ENCODE measurements at places on chromosomes 5 and 9.
A peak's percentile ranks its signal among the peaks of the same experiment; 100 is the strongest.

DNA sequence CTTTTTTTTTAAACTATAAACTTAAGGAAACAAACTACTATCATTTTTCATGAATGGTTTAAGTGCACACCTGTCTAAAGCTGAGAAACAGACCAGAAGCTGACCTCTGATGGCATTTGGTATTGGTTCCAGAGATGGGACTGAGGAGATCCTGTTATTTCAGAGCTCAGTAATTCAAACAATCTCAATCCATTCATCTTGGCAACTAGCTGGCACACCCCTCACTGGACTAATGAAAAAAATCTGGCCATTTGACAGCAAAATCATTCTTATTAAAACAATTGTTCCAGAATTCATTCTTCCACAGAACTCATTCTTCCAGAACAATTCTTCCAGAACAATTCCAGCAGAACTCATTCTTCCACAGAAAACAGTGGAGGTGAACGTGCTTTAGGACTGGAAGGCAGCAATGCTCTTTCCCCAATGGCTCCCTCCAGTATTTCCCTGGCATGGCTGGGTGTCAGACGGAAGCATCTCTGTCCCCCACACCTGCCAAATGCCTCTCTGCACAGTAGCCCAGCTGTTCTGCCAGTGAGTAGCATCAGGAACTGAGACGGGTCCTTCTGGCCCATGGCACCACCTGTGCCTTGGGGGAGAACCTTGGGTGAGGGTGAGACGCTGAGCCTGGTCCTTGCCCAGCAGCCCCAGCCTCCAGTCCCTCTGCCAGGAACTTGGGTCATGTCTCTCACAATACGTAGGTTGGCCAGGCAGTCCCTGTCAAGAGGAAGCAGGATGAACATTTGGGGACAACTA, 87.5 kb upstream of the EQTN start:
- DNase-seq: no peak

DNA sequence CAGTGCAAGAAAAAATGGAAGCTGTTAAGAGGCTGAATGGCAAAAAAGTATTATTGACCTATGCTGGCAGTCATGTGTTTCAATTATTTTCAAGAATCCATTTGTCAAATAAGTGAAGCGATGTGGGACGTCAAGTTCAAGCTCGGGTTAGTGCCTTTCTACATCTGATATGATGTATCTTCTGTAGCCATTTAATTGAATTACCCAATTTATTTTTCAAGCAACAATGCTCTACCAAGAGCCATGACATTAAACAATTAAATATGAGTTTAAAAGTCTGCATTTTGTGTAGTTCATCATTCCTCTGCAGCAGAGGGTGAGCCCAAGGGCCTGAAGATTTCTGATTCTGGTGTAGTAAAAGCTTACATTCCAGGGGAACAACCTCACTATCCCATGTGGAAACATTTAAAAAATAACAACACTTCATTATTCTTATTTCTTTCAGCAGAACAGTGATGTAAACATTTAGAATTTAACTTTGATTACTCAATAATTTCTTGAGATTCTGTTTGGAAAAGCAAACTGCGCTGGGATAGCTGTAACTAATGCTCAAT, 619.7 kb upstream of the ARRDC3 start:
- no peak for DNase-seq

GRCh38 chr9:132702254-132702653, 32.0 kb downstream of the GTF3C4 start:
- no peak for DNase-seq

GRCh38 chr9:129027224-129027684, 877 bp downstream of the SH3GLB2 start:
- DNase-seq: no peak

- no peak for DNase-seq
Observed at GRCh38 chr9:133035669-133036068, 4.9 kb downstream of the GTF3C5 start.

GRCh38 chr5:96680759-96681470, 18.7 kb downstream of the CAST start:
- DNase-seq: no peak

GRCh38 chr5:142326480-142326938, 1.7 kb upstream of the SPRY4 start:
- peak; percentile 17 for DNase-seq

DNA sequence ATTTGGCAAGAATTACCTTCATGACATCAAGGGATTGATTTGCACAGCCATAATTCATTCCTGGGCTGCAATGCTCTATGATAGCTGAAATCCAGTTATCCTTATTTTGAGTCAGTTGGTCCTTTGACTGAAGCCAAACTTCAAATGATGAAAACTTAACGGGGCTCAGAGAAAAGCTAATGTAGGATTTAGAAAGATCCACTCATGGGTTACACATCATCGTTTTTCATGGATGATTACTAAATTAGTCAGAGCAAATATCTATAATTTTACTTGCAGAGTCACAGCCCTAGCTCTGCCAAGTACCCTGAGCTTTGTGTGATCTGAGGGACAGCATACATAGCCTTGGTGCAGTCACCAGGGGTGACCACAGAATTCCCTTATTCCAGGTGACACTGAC, 27.3 kb upstream of the MUSK start:
- no peak for DNase-seq

DNA sequence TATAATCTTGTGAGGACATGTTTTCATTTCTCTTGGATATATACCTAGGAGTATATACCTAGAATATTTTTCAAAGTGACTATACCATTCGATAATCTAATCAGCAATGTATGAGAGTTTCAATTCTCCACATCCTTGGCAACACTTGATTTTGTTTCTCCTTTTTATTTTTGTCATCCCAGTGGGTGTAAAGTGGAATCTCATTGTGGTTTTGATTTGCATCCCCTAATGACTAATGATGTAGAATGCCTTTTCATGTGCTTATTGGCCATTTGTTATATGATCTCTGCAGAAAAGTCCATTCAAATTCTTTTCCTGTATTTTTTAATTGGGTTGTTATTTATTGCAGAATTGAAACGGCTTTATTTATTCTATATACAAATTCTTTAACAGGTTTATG, 15.2 kb downstream of the ZCCHC9 start:
- DNase-seq: no peak

- no peak for DNase-seq
Observed at GRCh38 chr9:74846766-74847165, 41.0 kb downstream of the TRPM6 start.

DNA sequence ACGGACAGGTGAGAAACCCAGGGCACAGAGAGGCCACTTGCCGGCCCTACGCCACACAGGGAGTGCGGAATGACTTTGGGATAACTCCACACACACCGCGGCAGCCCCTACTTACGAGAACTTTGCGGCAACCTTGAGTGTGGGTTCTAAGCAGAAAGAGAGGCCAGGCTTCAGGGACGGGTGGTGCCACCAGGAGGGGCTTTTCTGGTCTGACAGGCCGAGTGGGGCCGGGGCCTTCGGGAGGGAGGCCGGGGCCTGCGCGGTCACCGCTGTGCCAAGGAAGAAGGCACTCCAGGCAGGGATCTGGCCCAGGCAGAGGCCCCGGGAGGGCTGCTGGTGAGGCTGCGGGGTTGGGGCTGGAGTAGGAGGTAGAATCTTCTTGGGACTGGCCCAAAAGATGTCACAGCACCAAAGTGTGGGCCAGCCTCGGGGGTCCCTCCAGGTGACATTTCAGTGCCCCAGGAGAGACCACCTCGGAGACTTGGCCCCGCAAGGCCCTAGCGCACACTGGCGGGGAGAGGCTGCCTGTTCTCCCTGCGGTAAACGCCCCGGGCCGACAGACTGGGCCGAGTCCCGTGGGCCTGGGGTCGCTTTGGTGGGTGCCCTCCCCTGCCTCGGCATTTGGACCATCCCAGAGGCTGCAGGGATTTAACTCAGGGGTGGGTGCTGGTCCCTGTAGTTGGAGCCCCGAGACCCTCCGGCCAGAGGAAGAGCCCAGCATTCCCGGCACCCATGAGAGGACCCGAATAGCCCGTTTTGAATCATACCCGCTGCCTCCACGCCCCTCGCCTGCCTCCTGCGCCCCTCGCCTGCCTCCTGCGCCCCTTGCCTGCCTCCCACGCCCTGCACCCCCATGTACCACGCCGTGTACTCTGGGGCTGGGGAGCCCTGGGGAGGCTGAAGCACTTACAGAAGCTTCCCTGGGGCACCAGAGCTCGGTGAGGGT, 9.0 kb upstream of the RNU6ATAC start:
- no peak for DNase-seq

DNA sequence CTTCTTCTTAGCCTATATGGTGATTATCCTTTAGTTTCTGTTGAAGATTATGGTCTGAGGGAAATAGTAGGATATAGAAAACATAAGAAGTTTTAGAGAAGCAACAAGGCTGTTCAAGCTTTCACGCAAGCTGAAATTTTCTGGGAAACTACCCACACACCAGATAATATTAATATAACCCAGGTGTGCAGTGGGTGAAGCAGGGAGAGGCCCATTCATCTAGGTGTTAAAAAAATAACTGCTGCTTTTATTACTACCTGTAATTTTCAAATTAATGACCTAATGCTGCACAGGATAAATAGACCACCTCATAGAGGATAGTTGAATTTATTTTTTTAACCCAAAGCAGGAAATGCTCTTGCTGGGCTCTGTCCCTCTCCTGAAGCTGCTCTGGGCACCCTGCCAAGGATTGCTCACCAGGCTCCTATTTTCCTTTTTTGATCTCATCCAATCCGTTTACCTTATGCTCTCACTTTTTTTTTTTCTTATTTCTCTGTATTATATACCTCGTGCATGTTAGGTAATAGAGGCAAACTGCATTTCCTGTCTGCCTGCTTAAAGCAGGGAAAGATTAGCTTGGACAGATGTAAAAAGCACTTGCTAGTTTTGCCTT, 124.3 kb upstream of the SLC12A2 start:
- DNase-seq: peak; percentile 45

DNA sequence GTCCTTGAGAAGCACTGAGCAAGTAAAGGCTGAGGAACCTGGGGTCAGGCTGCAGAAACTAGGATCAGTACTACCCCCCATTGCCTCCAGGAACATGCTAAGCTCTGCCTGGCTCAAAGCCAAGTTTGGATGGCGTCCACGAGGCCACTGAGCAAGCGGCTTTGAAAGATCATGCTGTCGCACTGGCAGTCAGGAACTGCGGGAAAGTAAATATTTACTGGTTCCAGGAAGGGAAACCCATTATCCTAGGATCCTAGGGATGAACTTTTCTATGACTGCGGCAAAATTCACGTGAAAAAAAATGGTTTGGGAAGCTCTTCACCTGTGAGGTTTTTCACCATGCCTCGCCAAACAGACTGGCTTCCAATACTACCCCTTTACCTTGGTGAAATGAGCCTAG, 75.3 kb upstream of the PJA2 start:
- DNase-seq: peak; percentile 70

GRCh38 chr5:56433039-56433617, 200.0 kb upstream of the ANKRD55 start:
- DNase-seq: no peak

DNA sequence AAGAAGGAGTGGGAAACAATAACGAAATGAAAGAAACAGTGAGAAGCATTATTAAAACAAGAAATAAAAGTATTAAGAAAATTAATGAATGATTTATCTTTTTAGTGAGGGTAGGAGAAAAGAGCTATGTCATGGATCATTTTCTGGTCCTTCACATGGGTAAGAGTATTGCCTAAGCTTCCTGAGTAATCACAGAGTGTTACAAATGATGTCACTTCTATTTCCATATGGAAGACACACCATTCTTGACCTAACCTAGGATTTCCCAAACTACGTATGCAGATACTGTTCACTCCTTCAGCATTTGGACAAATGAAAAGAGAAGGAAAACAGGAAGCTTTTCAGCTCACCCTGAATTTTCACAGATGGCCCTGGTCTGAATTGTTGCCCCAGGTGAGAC, 3.3 kb upstream of the TSLP start:
- DNase-seq: no peak

GRCh38 chr9:81652058-81652687, 37.2 kb downstream of the TLE1 start:
- no peak for DNase-seq

All from NCI-H510A treated with DMSO at 0.1 percent for 48 hours (cell line).